ENCODE measurements at places on chromosomes 2 and 18.

DNA sequence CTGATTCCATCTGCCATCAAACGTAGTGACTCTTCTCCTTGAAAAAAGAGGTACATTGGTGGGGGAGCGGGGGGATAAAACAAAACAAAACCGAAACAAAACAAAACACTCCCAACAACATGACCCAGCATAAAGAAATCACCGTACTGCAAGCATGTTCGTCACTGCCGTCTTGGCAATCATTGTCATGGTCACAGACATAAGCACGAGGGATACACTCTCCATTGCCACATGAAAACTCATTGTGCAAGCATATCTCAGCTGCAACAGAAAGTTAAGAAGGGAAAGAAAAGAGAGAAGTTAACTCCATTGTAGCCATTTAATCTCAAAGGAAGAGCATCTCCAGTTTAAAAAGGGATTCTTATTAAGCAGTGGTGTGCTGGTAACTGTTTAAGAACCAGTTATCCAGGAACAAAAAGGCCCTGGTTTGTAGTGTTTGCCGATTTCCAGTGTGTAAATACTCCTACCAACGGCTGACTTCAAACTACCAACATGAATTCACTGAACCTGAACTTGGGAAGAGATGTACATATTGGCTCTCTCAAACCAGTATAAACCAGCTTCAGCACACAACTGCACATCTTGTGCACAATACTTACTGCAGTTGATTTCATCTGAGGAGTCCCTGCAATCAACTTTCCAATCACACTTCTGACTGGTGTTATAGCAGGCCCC lies 68.2 kb downstream of the LRP2 start:
- H3K4me3 ChIP-seq = no peak overlapping the region
- H3K4me1 ChIP-seq = no peaks in the 10 kb centered on the region
- no peaks in the 10 kb centered on the region for H3K36me3 ChIP-seq
- DNase-seq = no peak
- no peaks in the 10 kb centered on the region for H3K27me3 ChIP-seq

DNA sequence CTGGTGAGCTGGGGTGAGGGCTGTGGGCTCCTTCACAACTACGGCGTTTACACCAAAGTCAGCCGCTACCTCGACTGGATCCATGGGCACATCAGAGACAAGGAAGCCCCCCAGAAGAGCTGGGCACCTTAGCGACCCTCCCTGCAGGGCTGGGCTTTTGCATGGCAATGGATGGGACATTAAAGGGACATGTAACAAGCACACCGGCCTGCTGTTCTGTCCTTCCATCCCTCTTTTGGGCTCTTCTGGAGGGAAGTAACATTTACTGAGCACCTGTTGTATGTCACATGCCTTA lies 10.5 kb downstream of the PROC start:
- no peak overlapping the region for H3K4me3 ChIP-seq
- H3K27me3 ChIP-seq = peaks cover under 1% of the 10 kb centered on the region
- no peak for DNase-seq
- H3K4me1 ChIP-seq = no peaks in the 10 kb centered on the region

DNA sequence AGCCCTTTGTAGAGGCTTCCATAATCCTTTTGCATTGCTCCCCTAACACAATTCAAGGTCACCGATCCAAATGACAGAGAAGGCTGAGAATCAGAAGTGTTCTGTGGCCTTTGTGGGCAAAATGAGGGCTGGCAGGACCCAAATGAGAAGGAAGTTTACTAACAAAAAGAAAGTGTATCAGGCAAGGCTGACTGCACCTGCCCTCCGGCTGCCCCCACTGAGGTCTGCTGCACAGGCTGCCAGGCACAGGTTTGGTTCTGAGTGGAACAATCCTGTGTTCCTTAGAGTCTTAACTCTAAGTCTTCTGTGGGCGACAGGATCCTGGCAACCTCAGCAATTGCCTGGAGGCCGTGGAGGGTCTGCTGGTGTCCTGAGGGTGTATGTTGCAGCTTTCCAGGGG lies 568.5 kb downstream of the CMPK2 start:
- H3K4me1 ChIP-seq = no peaks in the 10 kb centered on the region
- no peak overlapping the region for H3K4me3 ChIP-seq
- H3K27ac ChIP-seq = no peak overlapping the region
- no peak for DNase-seq
- H3K36me3 ChIP-seq = no peaks in the 10 kb centered on the region

- no peaks in the 10 kb centered on the region for H3K4me1 ChIP-seq
- H3K27me3 ChIP-seq = no peaks in the 10 kb centered on the region
- H3K36me3 ChIP-seq = no peaks in the 10 kb centered on the region
- DNase-seq = no peak
- no peak overlapping the region for H3K4me3 ChIP-seq
These were observed 167.6 kb downstream of the VWC2L start for GRCh38 chr2:214578442-214578841.

- no peak overlapping the region for H3K4me3 ChIP-seq
- no peaks in the 10 kb centered on the region for H3K36me3 ChIP-seq
- no peaks in the 10 kb centered on the region for H3K27me3 ChIP-seq
- H3K27ac ChIP-seq = no peak overlapping the region
- H3K4me1 ChIP-seq = no peaks in the 10 kb centered on the region
These were observed 312.9 kb downstream of the MYCN start for GRCh38 chr2:16253291-16253690.

- peak overlapping the region; percentile 40 for H3K27ac ChIP-seq
- H3K27me3 ChIP-seq = no peaks in the 10 kb centered on the region
- H3K36me3 ChIP-seq = no peaks in the 10 kb centered on the region
- H3K4me3 ChIP-seq = no peak overlapping the region
These were observed 10.2 kb upstream of the HTR2B start for GRCh38 chr2:231134910-231135655.

DNA sequence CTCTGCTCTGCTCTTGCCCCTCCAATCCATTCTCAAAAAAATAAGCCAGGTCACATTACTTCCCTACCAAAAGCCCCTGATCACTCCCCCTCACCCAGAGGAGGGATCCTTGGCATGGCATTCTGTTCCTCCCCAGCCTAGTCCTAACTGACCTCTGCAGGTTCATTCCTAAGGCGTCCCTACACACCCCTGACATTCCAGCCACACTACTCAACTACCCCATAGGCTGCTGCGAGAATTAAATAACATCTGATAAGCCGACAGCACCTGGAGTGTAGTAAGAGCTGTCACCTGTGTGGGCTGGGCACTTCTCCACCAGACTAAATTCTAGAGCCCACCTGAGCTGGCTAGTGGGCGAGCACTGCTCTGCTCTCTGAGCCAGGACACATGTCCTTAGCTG lies 44.7 kb upstream of the SLC1A4 start:
- H3K4me1 ChIP-seq = no peaks in the 10 kb centered on the region
- no peak overlapping the region for H3K4me3 ChIP-seq
- no peaks in the 10 kb centered on the region for H3K36me3 ChIP-seq
- H3K27me3 ChIP-seq = no peaks in the 10 kb centered on the region

DNA sequence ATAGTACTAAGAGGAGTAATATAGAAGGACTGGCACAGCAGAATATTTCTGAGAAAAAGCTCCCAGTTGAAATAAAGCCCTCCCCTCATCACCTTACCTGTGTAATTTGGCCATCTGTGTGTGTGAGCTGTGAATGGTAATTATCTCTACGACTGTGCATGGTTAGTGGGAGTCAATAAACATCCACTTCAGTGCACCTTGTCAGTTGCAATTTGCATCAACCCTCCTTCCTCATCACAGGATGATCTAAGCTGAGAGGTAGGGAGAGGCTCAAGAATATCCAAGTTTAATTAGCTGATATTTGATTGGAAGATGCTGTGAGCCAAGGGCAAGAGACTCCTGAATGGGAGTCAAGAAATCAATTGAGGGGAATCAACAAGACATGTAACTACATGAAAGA lies 694.9 kb upstream of the KLHL29 start:
- H3K27ac ChIP-seq = no peak overlapping the region
- DNase-seq = no peak
- no peak overlapping the region for H3K4me3 ChIP-seq
- H3K4me1 ChIP-seq = no peaks in the 10 kb centered on the region

DNA sequence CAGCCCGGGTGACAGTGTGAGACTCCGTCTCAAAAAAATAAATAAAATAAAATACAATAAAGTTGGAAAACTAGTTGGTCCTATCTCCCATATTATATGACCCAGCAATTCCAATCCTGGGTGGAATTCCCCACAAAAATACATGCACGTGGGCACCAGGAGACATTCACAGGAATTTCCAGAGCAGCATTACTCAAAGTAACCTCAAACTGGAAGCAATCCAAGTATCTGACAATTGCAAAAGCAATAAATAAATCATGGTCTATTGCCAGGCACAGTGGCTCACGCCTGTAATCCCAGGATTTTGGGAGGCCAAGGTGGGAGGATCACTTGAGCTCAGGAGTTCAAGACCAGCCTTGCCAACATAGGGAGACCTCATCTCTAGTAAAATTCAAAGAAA lies 101.2 kb upstream of the MAP4K4 start:
- no peak for DNase-seq
- H3K27me3 ChIP-seq = no peaks in the 10 kb centered on the region
- no peaks in the 10 kb centered on the region for H3K4me1 ChIP-seq

- H3K27me3 ChIP-seq = peaks cover 4% of the 10 kb centered on the region
- H3K27ac ChIP-seq = peak within 1 kb of the TSS; percentile 79
- peaks cover 9% of the 10 kb centered on the region for H3K4me1 ChIP-seq
- no peaks in the 10 kb centered on the region for H3K36me3 ChIP-seq
These were observed at the start of gene HOXD1 for GRCh38 chr2:176187899-176188773. TSS of gene HOXD1 (plus strand) at chr2:176188668. CDS start at chr2:176188802, 134 bp downstream.

DNA sequence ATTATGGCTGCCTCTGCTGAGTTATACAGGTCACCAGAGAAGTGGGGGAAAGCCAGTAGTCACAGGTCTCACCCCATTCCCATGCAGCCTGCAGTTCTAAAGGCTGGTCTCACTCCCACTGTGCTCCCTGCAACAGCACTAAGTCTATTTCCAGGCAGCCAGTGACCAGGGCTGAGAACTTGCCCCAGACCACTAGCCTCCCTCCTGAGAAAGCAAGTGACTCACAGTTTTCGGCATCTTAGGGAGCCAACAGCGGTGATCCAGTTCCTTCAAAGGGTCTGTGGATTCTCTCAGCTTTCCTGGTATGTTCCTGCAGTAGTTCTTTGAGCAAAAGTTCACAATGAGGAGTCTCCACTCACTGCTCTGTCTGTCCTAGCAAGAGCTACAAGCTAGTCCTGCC lies 329.6 kb upstream of the MAP2 start:
- no peak overlapping the region for H3K27ac ChIP-seq
- H3K4me1 ChIP-seq = no peaks in the 10 kb centered on the region
- no peak overlapping the region for H3K4me3 ChIP-seq
- no peaks in the 10 kb centered on the region for H3K27me3 ChIP-seq

GRCh38 chr2:18932853-18933252 lies 343.5 kb upstream of the NT5C1B start:
- H3K36me3 ChIP-seq = no peaks in the 10 kb centered on the region
- H3K4me3 ChIP-seq = no peak overlapping the region
- H3K27me3 ChIP-seq = no peaks in the 10 kb centered on the region
- no peaks in the 10 kb centered on the region for H3K4me1 ChIP-seq
- no peak overlapping the region for H3K27ac ChIP-seq

DNA sequence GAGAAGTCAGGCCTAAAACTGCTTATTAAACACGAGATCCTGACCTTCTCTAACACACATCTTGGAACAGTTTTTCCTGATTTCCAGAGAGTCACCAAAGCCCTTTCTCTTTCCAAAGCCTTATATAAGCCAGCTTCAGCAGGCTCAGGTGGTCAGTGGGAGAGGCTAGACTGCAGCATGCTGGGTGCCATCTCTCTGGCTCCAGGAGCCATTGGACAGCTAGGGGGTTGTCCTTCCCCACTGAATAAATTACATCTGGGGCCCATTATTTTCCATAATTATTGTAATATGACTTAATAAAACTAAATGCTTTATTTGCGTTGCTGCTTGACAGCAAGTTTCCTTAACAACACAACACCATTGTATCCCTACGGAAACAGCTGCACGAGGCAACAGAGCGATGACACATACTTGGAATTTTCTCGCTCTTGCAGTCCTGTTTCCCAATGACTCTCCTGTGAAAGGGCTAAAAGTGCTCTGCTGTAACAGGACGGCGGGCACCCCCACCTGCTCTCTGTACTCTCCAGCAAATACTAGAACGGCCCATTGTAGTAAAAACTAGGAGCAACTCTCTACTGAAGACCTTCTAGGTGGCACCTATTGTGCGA lies 160.6 kb downstream of the RNF144A start:
- H3K36me3 ChIP-seq = no peaks in the 10 kb centered on the region
- H3K4me3 ChIP-seq = no peak overlapping the region
- H3K27ac ChIP-seq = no peak overlapping the region
- H3K27me3 ChIP-seq = no peaks in the 10 kb centered on the region

GRCh38 chr2:169260246-169260645 lies 102.1 kb downstream of the LRP2 start:
- H3K36me3 ChIP-seq = no peaks in the 10 kb centered on the region
- no peaks in the 10 kb centered on the region for H3K4me1 ChIP-seq

DNA sequence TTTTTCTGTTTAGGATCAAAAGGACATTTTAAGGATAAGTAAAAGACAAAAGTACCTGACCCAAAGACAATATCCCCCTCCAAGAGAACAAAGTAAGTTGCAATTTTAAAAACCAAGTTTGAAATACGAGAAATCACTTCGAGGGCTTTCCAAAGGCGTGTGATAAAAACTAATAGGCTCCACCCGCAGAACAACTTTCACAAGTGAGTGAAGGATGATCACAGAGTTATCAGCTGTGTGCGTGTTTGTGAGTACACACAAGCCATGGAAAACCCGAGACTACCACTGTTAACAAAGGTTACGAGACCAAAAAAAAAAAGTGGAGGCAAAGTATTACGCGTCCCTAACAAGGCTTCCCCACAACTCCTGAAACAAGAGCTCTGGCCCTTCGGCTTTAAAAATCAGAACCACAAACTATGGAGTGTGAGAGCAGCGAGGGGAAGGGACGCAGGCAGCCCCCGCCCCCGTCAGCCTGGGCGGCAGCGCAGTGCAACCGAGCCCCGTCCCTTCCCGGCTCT lies 719 bp downstream of the SMAD2 start:
- peak overlapping the region; percentile 99 for H3K27ac ChIP-seq
- H3K4me1 ChIP-seq = peaks cover 8% of the 10 kb centered on the region
- no peak for DNase-seq
- H3K4me3 ChIP-seq = peak overlapping the region; percentile 92
- H3K27me3 ChIP-seq = no peaks in the 10 kb centered on the region

DNA sequence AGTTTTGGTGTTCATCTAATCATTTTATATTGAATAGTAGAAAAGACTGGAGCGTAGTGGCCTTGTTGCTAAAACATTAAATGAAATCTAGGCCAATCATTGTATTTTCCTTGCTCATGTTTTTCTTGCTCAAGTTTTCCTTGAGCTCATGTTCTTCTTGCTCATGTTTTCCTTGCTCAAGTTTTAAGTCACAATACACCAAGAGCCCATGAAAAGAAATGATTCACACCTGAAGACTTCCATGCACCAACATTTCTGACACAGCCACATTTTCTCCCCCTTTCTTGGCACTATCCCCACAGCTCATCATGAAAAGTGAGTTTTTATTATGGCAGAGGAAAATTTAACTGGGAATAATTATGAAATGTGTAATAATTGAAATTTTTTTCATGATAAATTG lies 92.0 kb downstream of the LRP1B start:
- no peak overlapping the region for H3K4me3 ChIP-seq
- no peak for DNase-seq
- no peaks in the 10 kb centered on the region for H3K36me3 ChIP-seq
- no peaks in the 10 kb centered on the region for H3K4me1 ChIP-seq

Measured in uterus (tissue), 4 donors.